Stimulated activated CD8-positive, alpha-beta memory T cell treated with anti-CD3 and anti-CD28 coated beads, Interleukin-2, amount 100 ng/mL, for 48 hours (primary cell): ENCODE measurements at places on chromosomes 4 and X.

- DNase-seq = no peak
These were observed 144.9 kb downstream of the CHIC2 start for GRCh38 chr4:53919535-53919934.

DNA sequence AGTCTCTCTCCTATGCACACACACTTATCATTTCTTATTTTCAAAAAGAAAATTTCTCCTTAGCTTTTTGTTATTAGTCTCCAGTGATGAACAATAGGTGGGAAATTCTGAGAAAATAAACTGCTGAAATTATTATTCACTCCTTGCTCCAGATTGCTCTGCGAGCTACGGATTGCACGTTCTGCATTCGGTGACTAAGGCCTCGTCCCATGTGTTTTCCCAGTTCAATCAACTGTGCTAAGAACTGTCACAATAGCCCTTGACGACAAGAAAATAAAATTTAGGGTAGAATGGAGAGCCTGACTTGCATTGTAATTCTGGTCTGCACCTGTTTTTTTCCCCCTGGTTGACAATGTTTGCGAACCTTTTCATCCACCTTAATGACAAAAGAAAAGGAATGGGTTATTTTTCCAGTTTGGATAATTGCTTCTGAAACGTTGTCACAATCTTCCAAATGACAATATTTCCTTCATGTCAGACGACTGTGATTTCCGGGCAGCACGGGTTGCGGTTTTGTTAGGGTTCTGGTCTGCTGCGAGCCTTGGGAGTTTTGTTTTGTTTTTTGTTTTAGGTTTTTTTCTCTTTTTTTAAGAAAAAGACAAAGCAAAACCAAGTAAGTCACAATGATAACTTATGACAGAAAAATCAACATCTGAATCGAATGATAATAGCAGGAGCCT, 124.5 kb upstream of the NOCT start:
- DNase-seq = no peak

DNA sequence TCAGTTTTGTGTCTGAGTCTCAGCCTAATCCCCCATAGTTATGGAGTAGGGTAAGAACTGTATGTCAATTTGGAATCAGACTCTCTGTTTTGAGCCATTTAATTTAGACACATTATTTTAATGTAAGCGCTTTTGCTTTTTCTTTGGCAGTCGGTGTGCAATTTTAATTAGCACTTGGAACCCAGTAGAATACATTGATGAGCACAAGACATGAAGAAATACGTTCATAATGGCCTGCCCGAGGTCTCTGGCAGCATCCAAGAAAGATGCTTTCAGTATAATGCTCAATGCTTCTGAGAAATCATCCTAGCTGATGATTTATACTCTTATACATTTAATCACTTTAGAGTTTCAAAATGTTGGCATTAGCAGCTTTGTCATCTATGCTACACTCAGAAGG, 8.9 kb upstream of the TAPT1 start:
- no peak for DNase-seq

DNA sequence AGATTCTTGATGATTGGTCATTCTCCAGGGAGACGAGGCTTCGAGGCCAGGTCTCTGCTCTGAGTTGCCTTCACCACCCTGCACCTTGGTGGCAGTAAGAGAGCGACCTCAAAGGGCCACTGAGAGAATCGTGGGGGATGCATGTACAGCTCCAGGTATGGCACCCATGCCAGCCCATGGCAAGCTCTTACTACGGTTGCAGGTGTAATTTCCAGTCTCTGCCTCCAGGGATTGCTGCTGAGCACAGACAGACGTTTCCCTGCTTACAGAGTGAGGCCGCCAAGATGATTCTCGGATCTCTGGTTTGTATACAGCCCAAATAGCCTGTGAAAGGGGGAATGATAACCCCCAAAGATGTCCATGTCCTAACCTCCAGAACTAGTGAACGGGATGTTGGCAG, 16.3 kb upstream of the DRD5 start:
- no peak for DNase-seq

DNA sequence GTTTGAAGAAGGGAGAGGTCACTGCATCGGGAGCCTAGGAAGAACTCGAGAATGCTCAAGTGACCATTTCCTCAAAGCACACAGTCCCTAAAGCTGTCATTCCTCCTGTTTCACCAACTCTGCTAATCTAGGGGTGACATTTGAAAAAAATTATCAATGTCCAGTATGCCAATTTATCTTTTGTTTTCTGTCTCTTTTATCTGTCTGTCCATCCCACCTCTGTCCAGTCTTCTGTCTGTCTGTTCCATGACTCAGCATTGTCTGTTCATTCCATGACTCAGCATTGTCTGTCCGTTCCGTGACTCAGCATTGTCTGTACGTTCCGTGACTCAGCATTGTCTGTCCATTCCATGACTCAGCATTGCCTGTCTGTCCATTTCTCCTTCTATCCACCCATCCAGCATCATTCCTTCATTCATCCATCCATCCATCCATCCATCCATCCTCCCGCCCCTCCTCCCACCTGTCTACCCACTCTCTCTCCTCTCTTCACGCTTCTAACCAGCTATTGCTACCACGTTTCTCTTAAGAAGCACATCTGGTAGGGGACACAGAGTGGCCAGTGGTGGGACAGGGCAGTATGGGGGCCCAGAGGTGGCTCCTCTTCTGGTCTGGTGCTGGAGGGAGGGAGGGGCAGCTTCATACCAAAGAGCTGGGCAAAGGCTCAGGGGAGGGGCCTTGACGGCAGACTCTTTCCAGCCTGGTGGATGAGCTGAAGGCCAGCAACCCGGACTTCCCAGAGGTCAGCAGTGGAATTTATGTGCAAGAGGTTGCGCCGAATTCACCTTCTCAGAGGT, 34.1 kb downstream of the HTRA3 start:
- DNase-seq = no peak

GRCh38 chrX:65575022-65575421, 40.4 kb upstream of the LAS1L start:
- no peak for DNase-seq

DNA sequence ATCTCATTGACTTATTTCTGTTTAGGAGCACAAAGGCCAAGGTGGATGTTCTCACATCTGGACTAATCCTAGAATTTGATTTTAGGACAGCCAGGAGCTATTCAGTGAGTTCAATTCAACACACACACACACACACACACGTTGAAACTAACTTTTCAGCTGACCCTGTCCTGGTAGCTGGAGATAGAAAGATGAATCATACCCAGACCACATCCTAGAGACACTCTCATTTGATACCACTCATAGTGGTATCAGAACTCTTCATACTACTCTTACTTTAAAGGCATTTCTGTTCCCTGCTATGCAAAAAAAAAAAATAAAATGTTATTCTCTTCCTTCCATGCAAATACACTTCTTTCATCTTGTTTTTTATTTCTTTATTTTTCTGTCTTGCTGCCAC, 36.7 kb downstream of the KLF8 start:
- no peak for DNase-seq

DNA sequence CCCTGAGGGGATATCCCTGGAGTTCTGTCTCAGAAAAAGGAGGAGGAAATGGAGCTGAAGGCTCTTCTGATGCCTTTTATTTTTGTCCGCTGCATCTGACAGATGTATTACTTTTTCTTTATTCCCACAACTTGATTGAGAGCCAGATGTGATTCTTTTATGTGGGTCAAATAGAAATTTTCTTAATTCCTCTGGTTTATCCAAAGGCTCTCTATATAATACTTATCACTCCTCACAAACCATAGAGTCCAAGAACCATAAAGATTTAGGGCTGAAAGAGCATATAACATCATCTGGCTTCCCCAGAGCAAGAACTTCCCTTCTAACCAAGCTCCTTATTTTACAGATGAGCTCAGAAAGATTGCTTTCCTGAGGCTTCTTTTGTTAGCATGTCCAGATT, 756.7 kb upstream of the FAM241A start:
- DNase-seq = no peak

DNA sequence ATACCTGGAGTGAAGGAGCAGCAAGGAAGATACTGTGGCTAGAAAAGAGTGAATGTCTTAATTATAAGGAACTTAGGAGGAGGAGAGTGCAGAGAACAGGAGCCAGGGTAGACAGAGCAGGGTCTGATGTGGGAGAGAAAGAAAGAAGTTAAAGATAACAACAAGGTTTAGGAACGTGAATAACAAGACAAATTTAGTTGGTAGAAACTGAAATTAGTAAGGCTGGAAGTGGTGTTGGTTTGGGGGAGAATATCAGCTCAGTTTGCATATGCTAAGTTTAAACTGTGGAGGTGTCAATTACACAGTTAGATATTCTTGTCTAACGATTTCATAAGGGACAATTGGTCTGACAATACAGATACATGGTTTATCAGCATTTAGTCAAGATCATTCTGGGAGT, 1123.7 kb upstream of the PABPC4L start:
- no peak for DNase-seq

DNA sequence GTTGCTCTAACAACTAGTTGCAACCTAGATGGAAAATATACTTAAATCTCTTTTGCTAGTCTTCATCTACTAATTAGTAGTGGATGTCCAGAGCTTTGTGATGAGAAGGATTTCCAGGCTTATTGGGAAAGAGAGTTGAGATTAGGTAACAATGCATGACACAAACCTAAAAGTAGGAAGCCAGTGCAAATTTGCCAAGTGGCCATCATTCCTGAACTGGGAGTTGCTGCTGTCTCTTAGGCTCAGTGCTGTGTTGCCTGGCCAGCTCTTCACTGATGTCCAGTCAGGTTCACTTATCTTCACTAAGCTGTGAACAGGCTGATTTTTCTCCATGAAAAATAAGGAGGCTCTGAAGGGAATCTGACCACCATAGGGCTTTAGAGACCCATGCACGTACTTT, 105.6 kb upstream of the AMOT start:
- DNase-seq = no peak

- no peak for DNase-seq
These were observed 92.3 kb downstream of the SPRY1 start for GRCh38 chr4:123488916-123489315.

- DNase-seq = no peak
These were observed 294.3 kb downstream of the GUCY2F start for GRCh38 chrX:109187473-109188168.
